ENCODE measurements at places on chromosomes 6 and 20. TPM values are rescaled to one million over a fixed set of nuclear protein-coding genes. Genes with fewer than 3 reads are reported as not detected.

The C20orf202 gene
- not detected for polyA plus RNA-seq

The KCNK15 gene
- polyA plus RNA-seq = 5.7 TPM

The PSORS1C2 gene
- 0.16 TPM for polyA plus RNA-seq

The ZNF334 gene
- polyA plus RNA-seq = 1.2 TPM

The LTV1 gene
- polyA plus RNA-seq = 33.6 TPM

The ZNF318 gene
- 4.6 TPM for polyA plus RNA-seq

The CD109 gene
- polyA plus RNA-seq = 31.1 TPM

The BLOC1S5 gene
- 14.0 TPM for polyA plus RNA-seq

The COL19A1 gene
- not detected for polyA plus RNA-seq

The ID1 gene
- 248 TPM for polyA plus RNA-seq

The NKX2-2 gene
- not detected for polyA plus RNA-seq

The SLC17A3 gene
- polyA plus RNA-seq = not detected

The OOEP gene
- not detected for polyA plus RNA-seq

The SLC35B3 gene
- polyA plus RNA-seq = 52.9 TPM

The LAMP5 gene
- polyA plus RNA-seq = not detected
